ENCODE measurements at places on chromosomes 12 and 14.

GRCh38 chr14:79044894-79045624 is 874.9 kb downstream of the NRXN3 start:
- DNase-seq = peak; percentile 25

- DNase-seq = no peak
Measured at GRCh38 chr12:104484079-104484478, 27.3 kb downstream of the CHST11 start.

GRCh38 chr12:65415826-65416225 is 137.3 kb downstream of the MSRB3 start:
- no peak for DNase-seq

DNA sequence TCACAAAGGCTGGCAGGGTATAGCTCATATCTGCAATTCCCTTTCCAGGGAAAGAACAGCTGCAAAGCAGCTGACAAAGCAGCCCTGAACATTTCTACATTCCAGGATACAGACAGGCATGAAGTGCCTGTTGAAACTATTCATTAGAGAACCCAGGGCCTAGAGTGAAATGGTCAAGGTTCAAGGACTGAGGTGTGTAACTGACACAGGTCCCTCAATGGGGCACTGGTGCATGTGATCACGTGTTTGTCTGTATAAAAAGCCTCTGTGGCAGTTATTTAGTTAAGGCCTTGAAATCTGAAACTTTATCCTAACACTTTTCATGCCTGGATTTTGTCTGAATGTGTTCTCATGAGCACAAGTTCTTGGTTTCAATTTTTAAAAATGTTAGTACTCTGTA is 47.1 kb downstream of the GIT2 start:
- DNase-seq = peak; percentile 73

- DNase-seq = no peak
Measured at GRCh38 chr12:98594050-98594835, 757 bp downstream of the SLC25A3 start.

- DNase-seq = no peak
Measured at GRCh38 chr12:71972441-71973074, 33.9 kb downstream of the TPH2 start.

DNA sequence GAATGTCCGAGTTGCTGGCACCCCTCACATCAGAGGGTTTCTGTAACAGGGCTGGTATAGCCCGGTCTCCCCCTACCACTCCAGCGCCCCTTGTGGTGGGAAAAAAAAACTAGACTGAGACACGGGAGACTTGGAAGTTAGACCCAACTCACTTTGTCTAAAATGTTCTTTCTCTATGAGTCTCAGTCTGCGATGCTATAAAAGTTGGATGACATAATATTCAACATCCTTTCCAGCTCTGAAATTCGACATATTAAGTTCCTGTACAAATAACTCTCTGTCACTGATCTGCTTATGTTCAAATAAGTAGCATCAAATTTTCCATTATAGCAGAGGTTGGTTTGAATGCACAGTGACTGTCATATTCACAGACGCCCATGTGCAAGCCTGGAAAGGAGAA is 25.7 kb upstream of the TC2N start:
- DNase-seq = no peak

GRCh38 chr12:89225808-89226411 is 126.4 kb downstream of the DUSP6 start:
- DNase-seq = peak; percentile 5

DNA sequence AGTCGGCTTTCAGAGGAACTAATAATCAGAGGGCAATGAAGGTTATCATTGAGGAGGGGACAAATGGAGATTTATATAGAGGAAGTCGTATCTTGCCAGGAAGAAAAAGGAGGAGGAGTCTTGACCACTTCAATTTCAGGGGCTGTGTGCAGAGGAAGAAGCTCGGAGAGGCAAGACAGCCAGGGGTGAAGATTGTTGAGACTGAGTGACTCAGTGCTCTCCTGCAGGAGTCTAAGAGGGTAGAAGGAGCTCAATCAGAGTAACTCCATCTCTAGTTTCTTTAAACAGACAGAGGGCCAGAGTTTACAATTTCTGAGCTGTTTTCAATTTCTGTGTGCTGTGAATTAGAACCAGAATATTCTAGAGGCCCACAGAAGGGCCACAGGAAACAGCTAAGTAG is 439.3 kb upstream of the PRICKLE1 start:
- no peak for DNase-seq

GRCh38 chr12:124698211-124698997 is 131.0 kb upstream of the NCOR2 start:
- DNase-seq = no peak

- no peak for DNase-seq
Measured at GRCh38 chr12:94721173-94721572, 70.8 kb upstream of the TMCC3 start.

GRCh38 chr14:82045339-82045738 is 511.7 kb upstream of the SEL1L start:
- no peak for DNase-seq

DNA sequence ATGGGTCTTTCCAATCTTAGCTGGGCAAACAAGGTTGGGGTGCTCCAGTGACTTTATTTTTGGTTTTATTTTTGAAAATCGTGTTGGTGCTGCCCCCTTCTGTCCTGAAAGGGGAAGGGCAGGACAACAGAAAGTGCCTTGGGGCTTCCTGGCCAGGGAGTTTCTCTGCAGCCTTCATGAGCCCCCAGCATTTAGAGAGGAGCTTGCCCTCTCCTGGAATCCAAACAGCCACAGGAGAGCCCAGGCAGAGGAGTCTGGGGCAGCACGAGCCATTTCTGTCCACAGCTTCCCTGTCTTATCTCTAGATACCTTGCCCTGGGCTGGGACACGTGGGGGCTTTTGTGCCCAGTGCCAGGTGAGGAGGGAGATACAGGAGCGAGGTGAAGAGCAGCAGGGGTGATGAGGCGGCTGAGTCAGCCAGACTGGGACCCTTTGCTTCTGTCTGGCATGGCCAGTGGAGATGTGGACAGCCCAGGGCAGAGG is 4.4 kb upstream of the C1RL start:
- DNase-seq = peak; percentile 56

DNA sequence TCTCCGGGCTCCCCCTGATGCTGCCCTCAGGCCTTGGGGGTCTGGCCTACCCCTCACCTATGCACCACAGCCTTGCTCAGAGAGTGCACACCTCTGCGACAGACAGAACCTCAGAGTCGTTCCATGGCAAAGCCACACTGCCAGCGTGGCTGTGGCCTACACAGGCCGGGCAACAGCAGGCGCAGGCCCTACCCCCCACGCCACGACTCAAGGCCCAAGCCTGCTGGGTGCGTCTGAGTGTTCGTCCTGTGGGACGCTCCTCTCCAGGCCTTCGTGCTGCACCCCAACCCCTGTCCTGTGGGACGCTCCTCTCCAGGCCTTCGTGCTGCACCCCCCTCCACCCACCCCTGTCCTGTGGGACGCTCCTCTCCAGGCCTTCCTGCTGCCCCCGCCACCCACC is 54.2 kb downstream of the LRCOL1 start:
- no peak for DNase-seq

DNA sequence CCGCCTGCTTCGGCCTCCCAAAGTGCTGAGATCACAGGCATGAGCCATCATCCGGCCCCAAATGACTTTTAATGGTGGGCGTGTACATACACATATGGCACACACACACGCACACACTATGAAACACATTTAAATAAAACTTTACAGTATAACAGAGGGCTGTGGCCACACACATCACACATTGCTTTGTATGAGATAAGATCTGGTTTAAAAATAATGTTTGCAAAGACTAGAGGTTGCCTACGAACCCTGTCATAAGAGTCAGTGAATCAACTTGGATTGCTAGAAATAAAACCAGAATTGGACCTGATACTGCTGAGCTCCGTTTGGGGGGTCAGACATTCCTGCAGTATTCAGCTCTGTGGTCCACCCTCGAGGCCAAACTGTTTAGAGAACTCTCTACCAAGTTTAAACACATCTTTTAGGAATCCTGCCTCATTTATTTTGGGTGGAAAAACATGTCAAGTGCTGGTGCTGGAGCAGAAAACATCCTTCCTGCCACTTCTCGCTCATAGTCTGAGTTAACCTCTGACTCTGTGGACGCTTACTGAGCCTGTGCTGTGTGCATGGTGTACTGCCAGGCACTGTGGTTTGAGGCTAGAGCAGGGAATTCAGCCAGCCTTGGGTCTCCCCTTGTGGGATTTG is 47.8 kb upstream of the EML1 start:
- peak; percentile 76 for DNase-seq

- no peak for DNase-seq
Measured at GRCh38 chr14:52987042-52987441, 36.2 kb upstream of the FERMT2 start.

- DNase-seq = no peak
Measured at GRCh38 chr14:94864387-94865195, 94.7 kb upstream of the GSC start.

DNA sequence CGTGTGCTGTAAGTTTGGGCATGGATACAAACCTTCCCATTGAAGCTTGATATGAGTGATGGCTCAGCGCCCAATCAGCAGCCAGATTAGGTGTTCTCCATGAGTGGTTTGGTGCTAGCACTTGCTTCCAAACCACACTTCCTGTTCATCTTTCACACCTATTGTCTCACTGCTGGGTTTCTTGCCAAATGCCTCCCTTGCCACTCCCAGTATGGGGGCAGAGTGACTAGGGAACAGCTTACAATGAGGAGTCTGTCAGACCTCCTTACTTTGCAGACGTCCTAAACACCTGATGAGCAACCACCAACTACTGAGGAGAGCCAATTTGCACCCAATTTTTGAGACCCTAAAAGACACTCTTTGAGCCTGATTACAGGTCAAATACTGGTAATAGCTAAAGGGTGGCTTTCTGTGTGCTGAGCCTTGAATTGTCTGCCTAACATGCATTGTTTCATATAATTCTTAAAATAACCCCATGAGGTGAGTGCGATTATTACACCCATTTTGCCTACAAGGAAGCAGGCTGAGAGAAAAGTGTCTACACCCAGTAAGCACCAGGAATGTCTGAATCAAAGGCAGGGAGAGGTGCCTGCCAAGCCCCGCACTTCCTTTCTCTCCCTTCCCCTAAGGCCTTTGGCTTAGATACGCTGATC is 48.4 kb upstream of the FOS start:
- no peak for DNase-seq
